ENCODE measurements at places on chromosomes 13 and 19.
A peak's percentile ranks its signal among the peaks of the same experiment; 100 is the strongest.

DNA sequence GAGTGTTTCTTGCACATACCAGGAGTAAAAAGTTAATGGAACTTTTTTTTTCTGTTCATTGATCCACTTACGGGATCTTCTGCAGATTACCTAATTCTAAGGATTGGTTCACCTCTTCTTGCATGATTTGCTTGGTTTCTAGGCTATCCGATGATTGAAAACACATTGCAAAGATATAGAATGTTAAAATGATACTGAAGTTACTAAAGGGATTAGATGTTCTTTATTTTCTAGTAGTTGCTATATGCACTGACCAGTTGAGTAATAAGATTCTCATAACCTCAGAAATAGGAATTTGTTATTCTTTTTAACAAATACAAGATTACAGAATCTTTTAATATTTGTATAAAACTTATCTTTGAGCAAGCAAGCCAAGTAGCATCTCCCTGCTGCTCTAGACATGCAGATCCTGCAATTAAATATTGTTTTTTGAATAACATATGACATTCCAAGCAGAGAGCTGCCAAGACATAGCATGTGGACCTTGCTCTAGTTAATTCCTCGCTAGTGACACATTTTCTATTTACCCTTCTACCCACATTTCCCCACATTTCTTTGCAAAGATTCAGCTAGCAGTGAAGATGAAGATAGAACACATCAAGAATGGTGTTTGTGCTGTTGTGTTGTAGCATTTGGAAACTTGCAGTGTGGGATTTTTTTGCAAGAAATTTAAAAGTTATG lies 51.7 kb upstream of the RNF113B start:
- DNase-seq = no peak

- no peak for DNase-seq
Measured at GRCh38 chr19:13091400-13092157, 11.1 kb downstream of the LYL1 start.

GRCh38 chr19:27780367-27781075 lies 1432.4 kb downstream of the UQCRFS1 start:
- no peak for DNase-seq

GRCh38 chr13:25776722-25777121 lies 275.1 kb downstream of the SHISA2 start:
- no peak for DNase-seq

DNA sequence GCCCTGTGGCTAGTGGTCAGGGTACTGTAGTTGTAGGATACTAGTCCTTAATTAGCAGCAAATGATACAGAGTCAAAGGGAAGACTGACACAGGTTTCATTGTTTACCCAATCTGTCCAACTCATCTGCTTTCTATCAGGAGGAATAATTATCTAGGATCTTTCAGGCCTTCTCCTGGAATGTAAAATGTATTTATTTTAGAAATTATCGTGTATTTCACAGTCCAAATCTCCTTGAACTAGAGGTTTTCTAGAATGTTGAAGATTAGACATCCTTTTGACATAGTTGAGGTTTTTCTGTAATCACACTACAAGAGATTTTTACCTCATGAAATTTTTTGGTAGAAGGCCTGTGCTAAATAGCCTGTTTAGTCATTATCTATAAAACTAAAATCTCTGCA lies 1694.8 kb upstream of the PCDH20 start:
- no peak for DNase-seq

DNA sequence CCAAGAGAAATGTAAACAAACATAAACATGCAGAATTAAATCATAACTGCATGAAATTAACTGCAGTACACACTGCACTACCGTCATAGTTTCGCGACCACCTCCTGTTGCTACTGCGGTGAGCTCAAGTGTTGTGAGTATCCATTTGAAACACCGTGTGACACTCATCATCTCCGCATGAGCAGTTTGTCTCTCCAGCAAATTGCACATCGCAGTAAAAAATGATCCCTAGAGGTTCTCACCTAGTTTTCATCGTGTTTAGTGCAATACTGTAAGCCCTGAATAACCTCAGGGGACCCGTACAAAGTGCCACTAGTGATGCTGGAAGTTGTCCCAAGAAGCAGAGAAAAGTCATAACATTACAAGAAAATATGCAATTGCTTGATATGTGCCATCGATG lies 147.7 kb downstream of the DPF1 start:
- no peak for DNase-seq

GRCh38 chr19:31166206-31166605 lies 183.0 kb downstream of the TSHZ3 start:
- no peak for DNase-seq

DNA sequence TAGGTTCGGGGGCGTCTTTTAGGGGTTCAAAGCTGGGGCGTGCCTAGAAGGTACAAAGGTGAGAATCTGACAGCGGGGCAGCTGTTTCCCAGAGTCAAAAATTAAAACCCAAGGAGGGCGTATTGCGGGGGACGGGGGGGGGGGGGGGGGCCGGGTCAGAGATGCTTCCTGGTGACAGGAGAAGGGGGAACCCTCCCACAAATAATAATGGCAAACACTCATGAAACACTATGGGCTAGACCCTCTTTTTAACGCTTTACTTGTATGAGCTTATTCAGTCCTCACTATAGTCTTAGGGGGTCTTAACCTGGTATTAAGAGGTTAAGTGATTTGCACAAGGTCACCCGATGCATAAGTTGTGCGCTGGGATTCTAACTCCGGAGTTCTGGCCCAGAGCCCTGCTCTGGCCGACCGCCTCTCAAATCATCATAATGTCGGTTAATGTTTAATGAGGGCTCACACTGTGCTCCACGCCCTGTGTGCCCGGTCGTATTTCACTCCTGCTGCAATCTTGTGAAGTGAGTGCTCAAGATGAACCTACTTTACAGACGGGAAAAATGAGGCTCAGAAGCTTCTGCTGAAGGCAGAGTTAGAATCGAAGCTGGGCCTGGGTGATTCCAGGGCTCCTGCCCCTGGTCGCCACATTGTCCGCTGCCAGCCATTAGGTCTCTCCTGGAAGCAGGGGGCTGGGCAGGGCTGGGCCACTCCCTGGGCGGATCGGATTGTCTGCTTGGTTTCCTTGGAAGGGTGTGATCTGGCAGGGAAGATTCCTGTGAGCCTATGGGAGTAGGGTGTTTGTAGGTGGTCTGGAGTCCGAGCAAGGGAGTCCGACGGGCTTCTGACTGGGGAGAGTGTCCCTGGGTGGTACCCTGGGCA lies 964 bp downstream of the PAK4 start:
- DNase-seq = no peak

GRCh38 chr19:32580353-32580900 lies 563 bp upstream of the PDCD5 start:
- no peak for DNase-seq

DNA sequence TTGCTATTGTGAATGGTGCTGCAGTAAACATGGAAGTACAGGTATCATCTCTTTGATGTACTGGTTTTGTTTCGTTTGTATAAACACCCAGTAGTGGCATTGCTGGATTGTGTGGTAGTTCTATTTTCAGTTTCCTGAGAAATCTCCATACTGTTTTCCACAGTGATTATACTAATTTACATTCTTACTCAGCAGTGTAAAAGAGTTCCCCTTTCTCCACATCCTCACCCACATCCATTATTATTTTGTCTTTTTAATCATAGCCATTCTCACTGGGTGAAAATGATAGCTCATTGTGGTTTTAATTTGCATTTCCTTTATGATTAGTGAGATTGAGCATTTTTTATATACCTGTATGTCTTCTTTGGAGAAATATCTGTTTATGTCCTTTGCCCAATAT lies 62.3 kb upstream of the PARP4 start:
- DNase-seq = no peak

GRCh38 chr19:45528744-45529419 lies 21.6 kb downstream of the VASP start:
- DNase-seq = no peak

- DNase-seq = peak; percentile 47
Measured at GRCh38 chr19:10510301-10510802, 6.9 kb downstream of the S1PR5 start.

GRCh38 chr19:6590827-6591319 lies at the start of gene CD70:
TSS of gene CD70 (minus strand) at chr19:6591150. CDS start at chr19:6591002, 148 bp downstream.
- DNase-seq = peak; percentile 98

GRCh38 chr13:112056739-112057438 lies 10.1 kb upstream of the SOX1 start:
- DNase-seq = no peak

- DNase-seq = no peak
Measured at GRCh38 chr19:28294395-28294794, 918.6 kb downstream of the UQCRFS1 start.

- no peak for DNase-seq
Measured at GRCh38 chr19:1796395-1797142, 15.5 kb downstream of the ATP8B3 start.

GRCh38 chr13:34543836-34544235 lies 398.2 kb upstream of the NBEA start:
- DNase-seq = no peak

- DNase-seq = peak; percentile 89
Measured at GRCh38 chr19:49363268-49364082, at the start of gene DKKL1. TSS of gene DKKL1 (plus strand) at chr19:49363877. CDS start at chr19:49363999, 122 bp downstream.

GRCh38 chr19:49141352-49141751 lies 13.8 kb downstream of the HRC start:
- DNase-seq = no peak

DNA sequence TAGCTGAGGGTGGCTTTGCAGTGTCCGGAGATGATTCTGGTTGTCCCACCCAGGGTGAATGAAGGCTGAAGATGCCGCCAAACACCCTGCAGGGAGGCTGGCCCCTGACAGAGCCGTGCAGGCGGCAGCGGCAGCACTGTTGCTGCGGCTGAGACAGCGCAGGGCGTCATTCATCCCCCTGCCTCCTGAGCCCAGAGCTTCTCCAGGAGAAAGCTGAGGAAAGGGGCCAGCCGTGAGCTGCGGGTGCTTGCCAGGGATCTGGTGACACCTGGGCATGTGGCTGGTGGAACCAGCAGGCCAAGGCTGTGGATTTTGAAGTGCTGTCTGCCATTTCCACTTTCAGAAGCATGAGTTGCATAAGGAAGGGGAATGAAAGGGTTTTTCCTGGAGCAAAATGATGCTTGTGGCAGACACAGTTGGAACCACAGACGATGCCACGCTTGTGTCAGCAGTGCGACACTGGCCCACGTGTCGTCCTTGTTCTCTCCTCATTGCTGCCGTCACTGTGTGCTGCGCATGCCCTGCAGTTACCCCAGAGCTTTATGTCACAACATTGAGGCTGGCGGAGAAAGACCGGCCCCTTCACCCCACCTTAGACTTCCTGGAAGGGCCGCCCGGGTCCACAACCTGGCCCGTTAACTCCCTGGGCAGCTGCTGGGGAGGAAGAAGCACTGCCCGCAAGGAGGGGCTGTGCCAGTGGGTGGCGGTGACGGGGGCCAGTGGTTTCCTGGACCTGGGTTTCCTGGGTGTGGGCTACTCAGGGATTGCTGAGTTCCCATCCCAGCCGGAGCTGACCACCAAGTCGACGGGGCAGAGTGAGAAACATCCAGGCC lies 22.7 kb downstream of the TFDP1 start:
- no peak for DNase-seq

DNA sequence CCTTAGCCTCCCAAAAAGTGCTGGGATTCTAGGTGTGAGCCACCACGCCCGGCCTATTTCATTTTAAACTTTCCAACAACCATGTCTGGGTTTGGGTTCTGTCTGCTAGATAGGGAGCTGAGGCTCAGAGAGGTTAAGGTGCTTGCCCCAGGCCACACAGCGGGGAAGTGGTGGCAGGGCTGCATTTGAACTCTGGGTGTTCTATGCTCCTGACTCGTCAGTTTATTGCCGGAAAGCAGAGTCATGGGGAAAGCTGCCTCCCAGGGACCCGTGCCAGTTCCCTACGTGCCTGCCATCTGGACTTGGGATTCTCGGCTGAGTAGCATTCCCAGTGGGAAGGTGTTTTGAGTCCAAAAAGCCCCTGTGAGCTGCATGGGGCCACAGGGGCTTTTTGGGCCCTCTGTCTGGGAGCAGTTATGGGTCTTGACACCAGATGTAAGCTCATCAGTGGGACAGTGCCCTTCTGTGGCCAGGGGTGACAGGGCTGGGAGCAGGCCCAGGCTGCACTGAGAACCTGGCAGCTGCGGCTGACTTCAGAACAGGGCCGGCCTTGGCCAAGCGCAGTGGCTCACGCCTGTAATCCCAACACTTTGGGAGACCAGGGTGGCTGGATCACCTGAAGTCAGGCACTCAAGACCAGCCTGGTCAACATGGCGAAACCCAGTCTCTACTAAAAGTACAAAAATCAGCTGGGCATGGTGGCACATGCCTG lies 10.9 kb downstream of the RFX1 start:
- DNase-seq = no peak

- DNase-seq = no peak
Measured at GRCh38 chr13:46773541-46773940, 23.4 kb downstream of the ESD start.

- peak; percentile 54 for DNase-seq
Measured at GRCh38 chr19:4730740-4731171, 7.1 kb upstream of the DPP9 start.

DNA sequence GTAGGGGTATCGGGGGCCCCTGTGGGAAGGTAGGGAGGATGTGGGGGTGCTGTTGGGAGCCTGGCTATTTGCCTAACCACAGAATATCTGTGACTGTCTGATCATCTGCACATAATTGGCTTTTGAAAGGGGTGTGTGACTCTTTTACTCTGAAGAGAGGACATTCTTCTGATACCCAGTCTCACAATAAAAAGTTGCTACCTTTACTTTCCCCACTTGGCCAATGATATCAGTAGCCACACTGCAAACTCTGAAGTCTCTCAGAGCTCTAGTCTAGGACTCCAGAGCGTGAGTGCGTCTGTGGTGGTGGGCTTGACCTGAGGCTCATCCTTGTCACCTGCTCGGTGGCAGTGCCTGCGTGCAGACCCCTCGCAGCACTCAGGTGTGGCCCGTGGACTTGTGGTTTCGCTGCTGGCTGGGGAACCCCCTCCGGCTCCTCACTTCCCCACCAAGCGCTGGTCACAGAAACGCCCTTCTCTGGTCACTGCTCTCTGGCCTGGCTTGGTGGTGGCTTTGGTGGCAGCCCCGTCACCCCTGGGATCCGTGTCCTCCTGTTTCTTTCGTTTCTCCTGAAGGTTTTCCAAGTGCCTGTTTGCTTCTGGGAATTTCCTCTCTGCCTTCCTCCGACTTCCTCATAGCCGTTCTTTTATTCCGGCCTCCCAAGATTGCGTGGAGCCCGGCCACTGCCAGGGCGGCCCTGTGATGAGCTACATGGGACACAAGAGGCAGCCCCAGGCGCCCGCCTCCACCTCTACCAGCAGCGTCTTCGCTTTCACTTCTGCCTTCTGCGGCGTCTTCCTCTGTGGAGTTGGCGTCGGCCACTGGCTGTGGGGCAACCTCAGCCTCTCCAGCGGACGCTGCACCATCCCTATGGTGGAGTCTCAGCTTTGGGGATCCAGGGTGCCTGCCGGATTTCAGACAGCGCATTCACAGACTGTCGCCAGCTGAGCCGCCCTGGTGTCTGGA lies 78.0 kb downstream of the ATP11A start:
- DNase-seq = peak; percentile 75

GRCh38 chr19:42173695-42174094 lies 41.4 kb upstream of the POU2F2 start:
- DNase-seq = no peak

- DNase-seq = no peak
Measured at GRCh38 chr19:45972081-45972946, 1.4 kb downstream of the NOVA2 start.

- DNase-seq = no peak
Measured at GRCh38 chr13:23007426-23007825, 173.4 kb upstream of the SGCG start.
